HCEC 1CT (cell line): ENCODE measurements at places on chromosomes 5 and 9.
A peak's percentile ranks its signal among the peaks of the same experiment; 100 is the strongest.

GRCh38 chr9:29006628-29007027, 1433.3 kb upstream of the C9orf72 start:
- DNase-seq, result no peak

GRCh38 chr9:100186356-100186755, 87.3 kb downstream of the INVS start:
- peak; percentile 5 for DNase-seq

DNA sequence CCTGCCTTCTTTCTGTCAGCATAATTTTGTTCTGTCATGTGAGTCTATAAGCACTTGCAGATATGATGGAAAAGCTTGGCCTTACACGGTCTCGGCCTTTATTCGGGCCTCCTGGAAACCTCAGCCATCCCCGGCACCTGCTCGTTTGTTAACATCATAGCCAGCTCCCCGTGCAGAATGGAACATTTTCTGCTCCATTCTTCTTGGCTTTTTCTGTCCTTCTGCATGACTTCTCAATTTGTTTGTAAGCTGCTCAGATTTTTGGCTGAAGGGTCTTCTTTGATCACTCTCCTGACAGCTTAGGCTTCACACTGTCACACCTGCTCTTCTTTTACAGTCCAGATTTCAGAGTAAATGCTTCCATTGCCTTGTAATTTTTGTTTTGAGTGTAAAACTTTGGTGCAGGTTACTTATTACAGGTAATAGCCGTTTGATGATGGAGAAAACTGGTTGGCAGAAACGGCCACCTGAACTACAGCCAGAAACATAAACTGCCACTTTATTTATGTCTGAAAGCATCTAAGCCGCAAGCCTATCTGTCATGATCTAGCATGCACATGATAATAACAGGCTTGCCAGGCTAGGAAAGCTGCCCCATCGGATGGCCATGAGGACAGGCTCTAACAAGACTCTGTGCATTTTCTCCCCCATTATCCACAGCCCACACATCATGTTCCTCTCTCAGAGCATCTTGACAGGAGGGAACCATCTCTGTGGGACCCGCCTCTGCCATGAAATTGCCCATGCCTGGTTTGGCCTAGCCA, 197.0 kb downstream of the AOPEP start:
- no peak for DNase-seq

GRCh38 chr9:126699401-126699881, 85.7 kb downstream of the LMX1B start:
- DNase-seq, result no peak

GRCh38 chr5:978054-978453, 30.5 kb upstream of the NKD2 start:
- no peak for DNase-seq

- DNase-seq, result no peak
Measured at GRCh38 chr9:97390791-97391406, 21.0 kb upstream of the TDRD7 start.

DNA sequence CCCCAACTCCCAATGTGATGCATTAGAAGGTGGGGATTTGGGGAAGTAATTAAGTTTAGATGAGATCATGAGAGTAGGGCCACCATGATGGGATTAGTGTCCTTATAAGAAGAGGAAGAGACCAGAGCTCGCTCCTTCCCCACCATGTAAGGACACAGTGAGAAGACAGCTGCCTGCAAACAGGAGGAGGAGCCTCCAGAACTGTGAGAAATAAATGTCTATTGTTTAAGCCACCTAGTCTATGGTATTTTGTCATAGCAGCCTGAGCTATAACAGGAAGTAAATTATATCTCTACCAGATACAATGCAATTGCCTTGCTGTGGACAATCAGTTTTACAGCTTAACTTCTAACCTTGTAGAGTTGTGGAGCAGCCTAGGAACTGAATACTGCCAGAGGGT, 58.0 kb downstream of the ANKRD33B start:
- no peak for DNase-seq

- DNase-seq, result no peak
Measured at GRCh38 chr5:13932011-13932410, 12.5 kb downstream of the DNAH5 start.

GRCh38 chr5:13081116-13081515, 863.4 kb downstream of the DNAH5 start:
- no peak for DNase-seq

- DNase-seq, result peak; percentile 82
Measured at GRCh38 chr9:127898433-127899127, 823 bp downstream of the ST6GALNAC6 start.

DNA sequence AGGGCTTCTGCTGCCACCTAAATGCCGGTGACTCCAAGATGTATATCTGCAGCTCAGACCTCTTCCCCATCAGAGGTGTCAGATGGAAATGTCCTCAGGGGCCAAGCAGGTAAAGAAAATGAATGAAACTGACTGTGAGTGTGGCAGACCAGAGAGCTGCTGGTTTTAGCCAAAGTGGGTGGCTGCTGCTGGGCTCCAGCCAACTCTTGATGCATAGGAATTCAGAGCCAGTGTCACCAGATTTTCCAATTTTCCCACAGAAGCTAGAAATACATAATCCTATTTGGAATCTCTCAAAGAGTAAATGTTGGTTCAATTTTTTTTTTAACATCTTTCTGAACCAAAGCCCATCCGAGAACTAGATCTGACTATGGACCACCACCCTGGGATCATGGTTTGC, 161.2 kb upstream of the SPRY4 start:
- DNase-seq, result peak; percentile 20

GRCh38 chr5:55923177-55923771, 71.5 kb downstream of the IL6ST start:
- no peak for DNase-seq

DNA sequence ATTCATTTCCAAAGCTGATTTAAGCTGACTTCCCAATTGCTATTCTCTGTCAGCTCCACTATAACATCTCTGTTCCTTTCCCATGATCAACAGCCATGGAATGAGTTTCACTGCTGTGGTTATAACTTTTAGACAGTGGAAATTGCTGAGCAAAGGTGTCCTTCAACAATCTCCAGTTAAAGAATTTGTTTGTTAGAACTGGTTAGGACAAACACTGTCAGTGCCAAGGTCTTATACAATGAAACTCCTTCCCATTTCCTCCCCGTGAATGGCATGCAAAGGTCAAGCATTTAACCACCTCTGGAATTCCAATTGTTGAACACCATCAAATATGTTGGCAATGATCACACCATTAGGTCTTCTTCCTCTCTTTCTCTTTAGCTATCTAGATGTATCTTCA, 45.7 kb upstream of the GHR start:
- DNase-seq, result no peak

GRCh38 chr5:178352035-178352349, 119.4 kb upstream of the PHYKPL start:
- DNase-seq, result no peak

- no peak for DNase-seq
Measured at GRCh38 chr9:123589361-123590239, 233.6 kb downstream of the CRB2 start.

GRCh38 chr5:160635046-160635445, 213.4 kb downstream of the PTTG1 start:
- DNase-seq, result no peak

DNA sequence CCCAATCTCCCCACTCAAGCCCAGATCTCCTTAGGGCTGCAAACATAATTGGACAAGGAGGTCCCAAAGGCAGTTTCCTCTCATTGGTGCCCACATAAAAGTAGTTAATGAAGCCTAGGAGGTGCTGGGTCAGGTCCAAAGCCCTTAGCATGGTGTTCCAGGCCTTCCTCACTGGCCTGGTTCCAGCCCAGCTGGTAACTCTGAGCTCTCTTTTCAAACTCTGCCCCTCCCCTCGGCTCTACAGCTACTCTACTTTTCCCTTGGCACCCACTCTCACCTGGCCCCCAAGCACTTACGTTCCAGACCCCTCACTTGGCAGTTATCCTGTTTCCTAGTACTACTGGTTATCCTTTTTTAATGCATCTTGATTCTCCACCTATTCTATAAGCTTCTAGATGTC, 9.9 kb downstream of the SEPTIN8 start:
- no peak for DNase-seq

- no peak for DNase-seq
Measured at GRCh38 chr9:91586282-91586681, 162.7 kb upstream of the NFIL3 start.

DNA sequence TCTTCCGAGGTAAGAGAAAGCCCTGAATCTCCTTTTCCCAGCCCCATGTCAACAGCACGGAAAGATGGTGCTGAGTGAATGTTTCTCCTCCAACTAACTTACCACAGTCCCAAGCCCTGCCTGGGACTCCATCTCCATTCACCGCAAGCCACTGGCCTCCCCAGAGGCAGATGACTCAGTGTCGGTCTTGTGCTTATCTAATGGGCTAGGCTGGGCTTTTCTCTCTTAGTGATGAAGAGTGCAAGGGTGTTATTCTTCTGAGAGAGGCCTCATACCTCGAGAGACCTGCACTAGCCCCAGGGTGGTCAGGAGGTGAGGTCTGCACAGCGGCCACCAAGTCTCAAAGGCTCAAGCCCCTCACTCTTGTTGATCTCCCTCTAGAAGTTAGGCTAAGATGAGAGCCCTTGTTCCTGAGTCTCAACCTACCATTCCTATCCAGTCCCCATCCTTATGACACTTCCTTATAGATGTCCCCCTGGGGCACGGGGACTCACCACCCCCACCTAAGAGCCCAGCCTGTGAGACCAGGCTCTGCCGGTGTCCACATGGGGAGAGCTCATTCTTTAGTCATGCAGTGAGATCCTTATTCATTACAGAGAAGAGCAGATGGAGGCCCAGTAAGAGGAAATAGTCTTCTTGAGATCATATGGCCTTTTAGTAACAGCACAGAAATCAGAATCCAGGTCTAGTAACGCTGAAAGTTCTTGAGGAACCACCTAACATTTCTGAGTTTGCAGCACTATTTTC, 127.0 kb downstream of the SAXO1 start:
- DNase-seq, result no peak

GRCh38 chr5:149030392-149030791, 32.5 kb downstream of the SH3TC2 start:
- peak; percentile 43 for DNase-seq
